ENCODE measurements at places on chromosomes 6 and 20.
A peak's percentile ranks its signal among the peaks of the same experiment; 100 is the strongest.

GRCh38 chr6:29941016-29941415 lies 1.3 kb upstream of the HLA-A start:
- no peak for DNase-seq

GRCh38 chr6:136382676-136383252 lies 93.1 kb upstream of the BCLAF1 start:
- no peak for DNase-seq

DNA sequence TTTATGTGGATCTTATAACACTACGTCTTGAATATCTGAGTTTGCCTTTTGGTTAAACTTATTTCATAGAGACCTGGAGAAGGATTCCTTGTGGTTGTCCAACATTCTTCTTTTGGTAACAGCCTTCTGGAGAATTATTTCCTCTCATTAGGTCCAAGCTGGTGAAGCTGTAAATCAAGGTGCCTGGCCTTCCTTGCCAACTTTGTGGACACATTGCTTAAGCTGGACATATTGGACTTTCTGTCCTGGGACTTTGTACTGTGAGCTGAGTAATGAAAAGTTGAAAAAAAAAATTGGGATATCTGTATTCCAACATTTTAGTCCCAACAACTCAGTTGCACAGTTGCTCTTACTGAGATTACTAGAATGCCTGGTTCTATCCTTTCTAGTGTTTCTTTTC lies 186.2 kb downstream of the HAO1 start:
- DNase-seq = no peak

GRCh38 chr6:44776344-44776743 lies 388.8 kb downstream of the CDC5L start:
- no peak for DNase-seq

DNA sequence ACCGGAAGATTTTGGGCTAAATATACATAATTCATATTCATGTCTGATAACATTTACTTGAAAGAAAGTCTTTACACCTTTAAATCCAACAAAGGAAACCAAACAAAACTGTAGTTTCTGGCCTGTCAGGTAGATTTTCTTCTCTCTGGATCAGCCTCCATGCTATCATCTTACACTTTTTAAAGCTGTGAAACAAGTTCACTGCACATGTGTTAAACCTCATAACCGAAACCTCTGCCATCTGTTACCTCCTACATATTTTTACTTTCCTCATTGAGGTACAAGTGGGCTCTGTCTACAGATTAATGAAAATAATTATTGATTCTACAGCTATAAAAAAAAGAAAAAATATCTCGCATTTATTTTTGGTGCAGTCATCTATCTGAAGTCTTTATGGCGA lies 149.9 kb downstream of the RALGAPA2 start:
- DNase-seq = no peak

- no peak for DNase-seq
Measured at GRCh38 chr6:132587424-132587823, 2.1 kb downstream of the TAAR5 start.

- no peak for DNase-seq
Measured at GRCh38 chr6:51926125-51926524, 161.3 kb downstream of the PKHD1 start.

GRCh38 chr6:133977983-133978895 lies 25.2 kb downstream of the TBPL1 start:
- no peak for DNase-seq

DNA sequence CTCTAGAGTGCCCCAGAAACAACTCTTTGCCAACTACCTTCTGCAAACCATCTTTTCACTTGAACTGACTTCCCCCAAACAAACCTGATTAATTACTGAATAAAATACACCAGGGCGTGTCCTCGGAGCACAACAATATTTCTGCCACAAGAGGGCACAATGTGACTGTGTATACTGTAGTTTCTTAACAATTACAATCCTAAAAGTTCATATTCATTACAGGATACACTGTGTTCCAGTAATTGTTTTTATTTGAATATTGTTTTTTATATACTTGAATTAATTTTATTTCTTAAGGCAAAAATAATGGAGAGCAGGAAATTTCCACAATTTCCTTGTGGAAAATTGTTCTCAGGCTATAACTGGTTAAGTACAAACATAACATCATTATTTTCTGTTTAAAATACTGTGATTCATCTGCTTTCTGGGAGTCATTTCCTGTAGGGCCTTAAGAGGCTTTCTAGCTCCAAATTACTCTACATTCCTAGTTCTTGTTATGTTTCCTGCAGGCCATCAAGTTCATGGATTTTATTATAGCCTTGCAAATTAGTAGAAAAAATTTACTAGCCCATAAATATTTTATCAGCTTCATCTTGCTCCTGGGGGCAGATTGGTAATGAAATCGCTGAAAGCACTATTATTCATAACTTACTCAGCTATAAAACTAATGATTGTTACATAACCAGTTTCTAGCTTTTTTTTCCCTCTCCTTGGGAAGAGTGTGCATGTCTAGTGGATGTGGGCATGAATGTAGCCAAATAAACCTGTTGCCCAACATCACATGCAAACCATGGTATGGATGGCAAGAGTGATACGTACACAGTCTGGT lies 51.9 kb upstream of the SLC22A16 start:
- peak; percentile 71 for DNase-seq

DNA sequence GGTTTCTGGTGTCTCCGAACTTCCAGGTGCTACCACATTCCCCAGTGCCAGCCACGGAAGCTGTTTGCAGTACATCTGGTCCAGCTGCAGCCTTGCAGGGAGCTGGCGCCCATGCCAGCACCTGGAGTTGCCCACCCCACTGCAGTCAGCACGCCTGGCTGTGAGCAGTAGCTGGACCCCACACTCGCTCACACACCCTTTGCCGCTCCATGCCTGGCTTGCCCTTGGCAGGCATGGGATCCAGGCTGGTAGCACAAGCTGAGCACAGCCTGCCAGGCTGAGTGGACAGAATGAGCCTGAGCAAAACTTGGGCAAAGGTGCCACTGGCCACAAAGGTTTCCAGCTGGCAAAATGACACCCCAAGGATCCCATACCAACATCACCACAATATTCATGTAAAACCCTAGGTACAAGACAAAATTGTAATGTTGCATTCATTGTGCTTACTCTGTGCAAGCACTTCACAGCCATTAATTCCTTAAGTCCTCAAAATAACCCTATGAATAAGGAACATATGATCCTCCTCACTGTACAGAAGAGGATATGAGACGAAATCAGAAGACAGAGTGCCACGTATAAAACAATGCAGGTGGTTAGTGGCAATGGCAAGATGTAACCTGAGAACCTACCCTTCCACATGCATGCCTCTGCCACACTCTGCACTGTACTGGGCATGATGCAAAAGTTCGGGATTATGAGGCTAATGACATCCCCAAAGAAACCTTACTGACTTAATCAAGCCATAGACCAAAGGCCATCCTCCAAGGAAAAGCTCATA lies 18.3 kb downstream of the KIF16B start:
- DNase-seq = no peak

- no peak for DNase-seq
Measured at GRCh38 chr20:10603971-10604864, 69.6 kb downstream of the JAG1 start.

All from NCI-H2029 (cell line).